ENCODE measurements at places on chromosomes 12 and 14.

DNA sequence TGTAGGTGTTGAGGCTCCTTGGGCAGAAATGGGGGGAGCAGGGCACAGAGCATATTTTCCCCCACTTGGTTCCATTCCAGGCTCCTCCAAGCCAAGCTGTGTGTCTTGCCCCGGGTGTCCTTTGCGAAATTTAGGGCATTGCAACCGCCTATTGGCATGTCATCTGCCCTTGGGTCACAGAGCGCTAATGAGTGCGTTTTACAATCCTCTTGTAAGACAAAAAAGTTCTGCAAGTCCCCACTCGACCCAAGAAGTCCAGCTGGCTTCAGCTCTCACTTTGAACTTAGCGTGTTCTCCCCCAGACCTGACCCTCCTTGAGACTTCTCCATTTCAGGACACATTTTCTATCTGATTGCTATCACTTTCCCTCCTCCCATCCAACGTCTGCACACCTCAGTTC is 6.1 kb upstream of the LRTM2 start:
- DNase-seq: no peak

GRCh38 chr14:71354801-71355200 is 447.5 kb downstream of the PCNX1 start:
- no peak for DNase-seq

DNA sequence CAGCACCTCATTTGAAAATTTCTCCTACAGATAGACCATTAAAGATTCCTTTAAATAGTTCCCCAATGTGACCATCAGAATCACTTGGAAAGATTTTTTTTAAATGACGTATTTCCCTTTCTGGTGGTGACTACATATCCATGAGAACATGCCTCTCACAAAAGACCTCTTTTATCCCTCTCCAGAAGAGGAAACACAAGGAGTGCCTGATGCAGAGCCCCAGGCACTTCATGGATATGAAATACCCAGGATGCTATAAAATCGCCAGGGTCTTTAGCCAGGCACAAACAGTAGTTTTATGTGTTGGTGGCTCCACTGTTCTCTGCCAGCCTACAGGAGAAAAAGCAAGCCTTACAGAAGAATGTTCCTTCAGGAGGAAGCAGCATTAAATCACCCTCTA is 97.1 kb downstream of the ETNK1 start:
- no peak for DNase-seq

DNA sequence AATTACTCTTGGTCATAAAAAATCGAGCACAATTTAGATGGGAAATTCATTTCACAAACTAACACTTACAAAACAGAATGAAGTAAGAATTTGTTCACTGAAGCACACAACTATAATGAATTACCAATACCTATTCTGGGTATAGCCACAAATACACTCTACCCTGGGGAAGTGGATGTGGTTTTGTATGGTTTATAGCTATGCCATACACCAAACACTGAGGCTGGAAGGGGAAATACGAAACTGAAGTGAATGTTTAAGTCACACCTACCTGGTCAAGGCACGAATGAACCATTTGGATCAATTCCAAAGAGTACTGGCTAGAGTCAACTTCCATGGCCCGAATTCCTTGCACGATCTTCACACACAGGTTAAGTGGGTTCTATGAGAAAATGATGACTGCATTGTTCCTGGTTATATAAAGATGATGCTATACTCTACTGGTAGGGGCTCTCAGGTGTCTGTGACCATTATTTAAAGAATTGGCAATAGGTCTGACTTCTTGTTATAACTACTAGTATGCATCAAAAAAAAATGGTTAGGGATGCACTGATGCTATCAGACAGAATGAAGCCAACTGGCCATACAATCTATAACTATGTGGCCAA is 12.8 kb downstream of the NEK9 start:
- DNase-seq: no peak
